ENCODE measurements at places on chromosomes 13 and 19. TPM values are rescaled to one million over a fixed set of nuclear protein-coding genes. Genes with fewer than 3 reads are reported as not detected.

CD37 gene
- total RNA-seq, result not detected

IL17D gene
- 1.5 TPM for total RNA-seq

EDNRB gene
- total RNA-seq, result 32.6 TPM

KLHL1 gene
- not detected for total RNA-seq

PNMA8B gene
- 0.78 TPM for total RNA-seq

ZNF444 gene
- 15.1 TPM for total RNA-seq

CTXN1 gene
- 0.73 TPM for total RNA-seq

PCDH8 gene
- total RNA-seq, result not detected

VMAC gene
- 4.3 TPM for total RNA-seq

CKM gene
- under 0.01 TPM for total RNA-seq

ATP7B gene
- 2.2 TPM for total RNA-seq

ZNF549 gene
- 1.8 TPM for total RNA-seq

MUC16 gene
- total RNA-seq, result not detected

DAZAP1 gene
- 49.6 TPM for total RNA-seq

CLDN10 gene
- total RNA-seq, result not detected

PGLYRP1 gene
- not detected for total RNA-seq

PODNL1 gene
- 0.73 TPM for total RNA-seq

COX6B2 gene
- total RNA-seq, result not detected

RETN gene
- total RNA-seq, result not detected

KLK12 gene
- not detected for total RNA-seq

PROZ gene
- total RNA-seq, result not detected

ZNF729 gene
- under 0.01 TPM for total RNA-seq

MAG gene
- total RNA-seq, result not detected

MTIF3 gene
- 49.5 TPM for total RNA-seq

URAD gene
- total RNA-seq, result not detected

YIPF2 gene
- total RNA-seq, result 62.4 TPM

LYL1 gene
- total RNA-seq, result 0.73 TPM

All from subcutaneous preadipocyte (primary cell).